ENCODE measurements at places on chromosomes 2 and 18.

DNA sequence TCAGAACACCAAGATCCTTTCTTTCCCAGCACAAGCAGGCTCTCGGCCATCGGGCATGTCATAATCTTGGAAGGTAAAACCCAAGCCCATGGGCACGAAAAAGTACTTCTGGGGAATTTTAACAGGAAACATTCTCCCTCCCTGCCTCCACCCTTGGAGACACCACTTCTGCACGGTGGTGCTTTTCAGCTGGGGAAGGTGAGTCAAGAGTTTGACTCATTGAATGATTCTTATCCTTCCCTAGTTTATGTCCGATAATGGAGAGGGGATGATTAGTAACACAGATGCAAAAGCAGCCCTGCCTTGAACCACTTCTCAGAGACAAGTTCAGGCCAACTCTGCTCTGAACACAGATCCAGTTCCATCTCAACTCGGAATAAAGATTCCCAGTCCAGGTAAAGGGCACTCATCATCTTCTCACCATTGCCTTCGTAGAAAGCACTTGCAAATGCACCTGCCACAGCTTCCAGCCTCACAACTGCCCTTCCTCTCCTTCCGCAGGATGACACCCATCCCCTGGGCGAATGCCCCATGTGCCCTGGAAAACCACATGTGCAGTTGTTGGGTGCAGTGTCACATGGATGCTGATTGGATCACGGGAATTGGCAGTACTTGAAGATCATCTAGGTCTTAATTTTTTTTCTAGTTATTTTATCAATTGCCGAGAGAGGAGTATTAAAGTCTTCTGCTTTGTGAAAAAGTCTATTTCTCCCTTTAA is 136.2 kb downstream of the PXDN start:
- no peak for DNase-seq

DNA sequence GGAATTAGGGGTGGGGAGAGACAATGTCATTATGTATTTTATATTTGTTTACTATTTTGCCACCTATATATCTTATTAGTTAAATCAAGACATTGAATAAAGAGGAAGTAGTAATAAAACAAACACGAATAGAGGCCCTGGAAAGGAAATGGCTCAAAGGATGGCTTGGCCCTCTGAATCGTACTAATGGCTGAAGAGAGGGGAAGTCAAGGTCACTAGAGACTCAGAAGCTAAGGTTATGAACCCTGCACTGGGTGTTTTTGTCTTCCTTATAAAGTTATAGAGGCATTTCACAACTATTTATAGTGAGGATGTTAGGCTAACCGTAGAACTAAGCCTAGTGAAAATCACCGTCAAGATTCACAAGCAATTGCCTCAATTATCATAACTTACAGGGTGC is 685.9 kb downstream of the ARHGAP15 start:
- DNase-seq: no peak

- no peak for DNase-seq
Observed at GRCh38 chr2:231795525-231796327, 9.5 kb downstream of the COPS7B start.

GRCh38 chr2:21811541-21811940 is 687.8 kb downstream of the TDRD15 start:
- DNase-seq: no peak

DNA sequence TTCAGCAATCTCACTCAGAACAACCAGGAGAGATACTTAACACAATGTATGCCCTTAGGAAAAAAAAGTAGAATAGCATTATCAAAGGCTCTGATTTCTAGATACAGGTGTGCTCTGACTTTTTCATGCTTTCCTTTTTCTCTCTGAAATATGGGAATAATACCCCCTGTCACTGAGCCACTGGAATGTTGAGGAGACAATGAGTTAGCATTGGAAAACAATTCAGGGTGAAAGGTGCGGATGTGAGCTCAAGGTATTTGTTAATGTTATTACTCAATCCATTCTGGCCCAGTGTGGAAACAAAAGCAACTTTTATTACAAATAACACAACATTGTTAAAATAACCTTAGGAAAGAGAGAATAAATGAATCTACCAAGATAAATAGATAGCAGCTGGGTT is 228.0 kb downstream of the IKZF2 start:
- no peak for DNase-seq

DNA sequence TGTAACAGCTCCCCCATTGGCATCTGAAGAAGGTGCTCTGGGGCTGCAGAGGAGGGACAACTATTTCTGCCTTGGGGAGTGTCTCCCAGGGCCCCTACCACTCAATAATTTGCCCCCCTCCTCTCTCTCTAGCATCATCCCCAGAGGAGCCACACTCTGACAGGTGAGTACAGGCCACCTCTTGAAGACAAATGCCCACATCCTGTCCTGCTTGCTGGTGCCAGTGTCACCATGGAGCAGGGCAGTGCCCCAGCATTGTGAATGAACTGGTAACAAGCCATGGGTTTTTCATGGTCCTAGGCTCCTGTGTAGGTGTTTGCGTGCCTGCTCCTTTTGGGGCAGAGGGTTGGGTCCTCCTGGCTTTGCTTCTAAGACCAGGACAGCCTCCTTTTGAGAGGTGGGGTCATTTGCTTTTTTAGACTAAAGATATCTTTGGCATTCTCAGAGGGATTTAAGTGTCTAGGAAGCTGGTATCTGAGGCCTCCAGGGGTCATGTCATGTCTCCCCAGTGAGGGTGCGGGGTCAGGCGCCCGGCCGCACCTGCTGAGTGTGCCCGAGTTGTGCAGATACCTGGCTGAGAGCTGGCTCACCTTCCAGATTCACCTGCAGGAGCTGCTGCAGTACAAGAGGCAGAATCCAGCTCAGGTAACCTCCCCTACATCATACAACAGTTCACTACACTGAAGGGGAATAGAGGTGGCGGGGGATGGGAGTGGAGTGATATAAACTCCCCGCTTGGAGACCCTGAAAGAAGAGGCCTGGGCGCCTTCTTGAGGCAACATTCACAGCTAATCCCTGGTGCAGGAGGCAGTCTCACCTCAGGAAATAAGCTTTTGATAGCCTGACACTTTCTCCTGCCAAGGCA is 1.8 kb downstream of the RETREG2 start:
- DNase-seq: no peak

GRCh38 chr2:26588576-26588975 is 52.6 kb downstream of the CIB4 start:
- DNase-seq: peak; percentile 23

DNA sequence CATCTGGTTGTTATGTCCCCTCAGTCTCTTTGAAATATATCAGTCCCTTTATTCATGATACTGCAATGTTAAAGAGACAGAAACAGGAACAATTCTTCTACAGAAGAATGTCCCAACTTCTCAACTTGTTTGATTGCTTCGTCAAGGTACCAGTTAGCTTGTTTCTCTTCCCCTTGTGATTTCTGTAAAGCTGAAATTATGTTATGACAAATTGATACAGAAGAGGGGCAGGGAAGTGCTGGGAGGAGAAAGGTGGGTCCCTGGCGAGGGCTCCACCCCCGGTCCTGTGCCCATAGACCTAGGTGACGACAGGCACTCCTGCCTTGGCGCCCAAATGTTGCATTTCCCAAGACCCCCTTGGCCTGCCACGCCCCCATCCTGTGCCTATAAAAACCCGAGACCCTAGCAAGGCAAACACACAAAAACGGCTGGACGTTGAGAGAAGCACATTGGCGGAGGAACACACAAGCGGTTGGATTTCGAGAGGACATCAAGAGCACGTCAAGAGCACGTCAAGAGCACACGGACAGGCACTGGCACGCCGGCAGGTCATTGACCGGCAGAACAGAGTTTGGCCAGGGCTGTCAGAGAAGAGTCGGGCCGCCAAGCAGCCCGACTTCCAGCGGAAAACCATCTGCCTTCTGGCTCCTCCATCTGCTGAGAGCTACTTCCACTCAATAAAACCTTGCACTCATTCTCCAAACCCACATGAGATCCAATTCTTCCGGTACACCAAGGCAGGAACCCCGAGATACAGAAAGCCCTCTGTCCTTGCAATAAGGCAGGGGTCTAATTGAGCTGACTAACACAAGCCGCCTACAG is 11.5 kb upstream of the RTN4 start:
- DNase-seq: no peak

- no peak for DNase-seq
Observed at GRCh38 chr2:211673133-211673905, 865.3 kb downstream of the ERBB4 start.

- DNase-seq: no peak
Observed at GRCh38 chr2:223740679-223741078, 96.7 kb downstream of the AP1S3 start.

GRCh38 chr18:56381196-56381595 is 257.2 kb downstream of the TXNL1 start:
- no peak for DNase-seq

DNA sequence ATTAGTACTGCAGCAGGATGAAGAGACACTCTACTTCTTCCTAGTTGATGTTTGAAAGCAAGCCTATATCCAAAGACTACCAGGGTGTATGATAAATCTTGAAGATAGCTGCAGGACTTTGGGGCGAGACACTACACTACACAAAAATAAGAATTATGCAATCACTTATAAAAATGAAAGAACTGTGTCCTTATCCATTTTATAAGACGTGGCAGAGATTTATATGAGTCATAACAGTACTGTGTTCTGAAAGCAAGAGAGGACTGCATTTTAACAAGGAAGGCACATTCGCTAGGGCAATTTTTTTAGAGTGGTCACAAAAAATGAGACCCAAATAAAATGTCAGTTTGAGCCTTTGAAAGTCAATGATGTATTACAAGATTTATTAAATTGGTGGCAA is 617.0 kb upstream of the LINC00305 start:
- no peak for DNase-seq

DNA sequence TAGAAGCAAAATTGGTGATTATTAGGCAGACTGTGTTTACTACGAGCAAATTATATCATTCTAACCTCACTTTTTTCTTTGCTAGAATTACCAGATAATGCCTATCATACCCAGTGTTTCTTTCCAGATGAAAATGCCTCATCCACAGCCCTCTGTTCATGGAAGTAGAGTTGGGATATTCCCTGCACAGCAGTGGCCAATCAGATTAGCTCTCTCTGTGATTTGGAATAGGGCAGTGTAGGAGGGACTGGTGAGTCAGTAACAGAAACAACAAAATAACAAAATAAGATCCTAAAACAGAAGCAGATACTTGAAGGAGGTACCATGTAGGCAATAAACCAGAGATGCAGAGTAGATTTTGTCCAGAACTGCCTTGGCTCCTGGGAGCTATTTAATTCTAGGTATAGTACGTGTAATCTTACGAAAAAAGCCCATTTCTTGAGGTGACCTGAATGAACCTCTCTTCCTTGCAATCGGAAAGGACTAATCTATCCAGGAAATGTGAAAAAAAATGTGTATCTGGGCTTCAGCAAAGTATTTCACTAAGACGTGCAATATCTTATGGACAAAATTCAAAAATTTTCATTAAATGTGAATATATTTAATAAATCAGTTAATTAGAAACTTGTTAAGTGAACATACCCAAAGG is 18.4 kb upstream of the TMEM17 start:
- DNase-seq: no peak

GRCh38 chr18:23401400-23402347 is 51.4 kb upstream of the RIOK3 start:
- DNase-seq: no peak

Data from heart left ventricle (tissue), 16 donors.